ENCODE measurements at places on chromosomes 7 and 10.

- no peak for DNase-seq
Measured at GRCh38 chr10:11931038-11931437, 107.9 kb downstream of the PROSER2 start.

- DNase-seq = no peak
Measured at GRCh38 chr10:34231441-34232180, 583.5 kb downstream of the PARD3 start.

GRCh38 chr10:54057357-54057756, 743.7 kb downstream of the PCDH15 start:
- no peak for DNase-seq

- no peak for DNase-seq
Measured at GRCh38 chr7:131045526-131045925, 282.1 kb upstream of the MKLN1 start.

DNA sequence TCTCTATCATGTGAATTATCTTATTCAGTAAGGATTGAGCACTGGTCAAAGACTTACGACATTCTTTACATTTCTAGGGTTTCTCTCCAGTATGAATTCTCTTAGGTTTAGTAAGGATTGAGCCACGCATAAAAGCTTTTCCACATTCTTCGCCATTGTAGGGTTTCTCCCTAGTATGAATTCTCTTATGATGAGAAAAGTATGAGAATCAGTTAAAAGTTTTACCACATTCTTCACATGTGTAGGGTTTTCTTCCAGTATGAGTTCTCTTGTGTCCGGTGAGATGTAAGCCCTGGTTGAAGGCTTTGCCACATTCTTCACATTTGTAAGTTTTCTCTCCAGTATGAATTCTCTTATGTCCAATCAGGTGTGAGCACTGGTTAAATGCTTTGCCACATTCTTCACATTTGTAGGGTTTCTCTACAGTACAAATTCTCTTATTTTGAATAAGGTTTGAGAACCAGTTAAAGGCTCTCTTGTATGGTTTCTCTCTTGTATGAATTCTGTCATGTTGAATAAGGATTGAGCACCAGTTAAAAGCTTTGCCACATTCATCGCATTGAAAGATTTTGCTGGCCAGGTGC, 445.9 kb downstream of the ZNF479 start:
- DNase-seq = no peak

- no peak for DNase-seq
Measured at GRCh38 chr10:51694086-51694768, 5.2 kb downstream of the CSTF2T start.

GRCh38 chr7:133313575-133313974, 60.7 kb downstream of the EXOC4 start:
- no peak for DNase-seq

- DNase-seq = no peak
Measured at GRCh38 chr10:21720090-21720489, 186.1 kb downstream of the MLLT10 start.

DNA sequence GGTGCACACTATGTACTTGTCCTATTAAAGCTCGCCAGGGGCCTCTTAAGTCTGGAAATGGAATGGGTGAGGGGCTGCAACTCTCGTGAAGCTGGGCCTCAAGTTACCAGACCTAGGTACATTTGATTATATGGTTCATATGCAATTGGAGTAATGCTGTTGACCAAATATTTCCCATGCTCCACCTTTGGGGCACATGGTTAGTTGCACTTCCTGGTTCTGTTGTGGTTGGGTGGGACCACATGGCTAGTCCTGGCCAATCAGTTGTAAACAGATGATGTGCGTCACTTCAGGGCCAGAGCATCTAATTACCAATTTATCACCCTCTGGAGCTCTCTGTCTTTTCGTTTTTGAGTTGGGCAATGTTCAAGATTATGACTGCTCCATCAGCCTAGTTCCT, 39.5 kb upstream of the OPN4 start:
- no peak for DNase-seq

- DNase-seq = no peak
Measured at GRCh38 chr7:158125721-158126120, 461.9 kb downstream of the PTPRN2 start.

GRCh38 chr10:62805231-62806099, 945 bp downstream of the ADO start:
- no peak for DNase-seq

GRCh38 chr7:77657427-77658224, 38.6 kb upstream of the RSBN1L start:
- DNase-seq = no peak

DNA sequence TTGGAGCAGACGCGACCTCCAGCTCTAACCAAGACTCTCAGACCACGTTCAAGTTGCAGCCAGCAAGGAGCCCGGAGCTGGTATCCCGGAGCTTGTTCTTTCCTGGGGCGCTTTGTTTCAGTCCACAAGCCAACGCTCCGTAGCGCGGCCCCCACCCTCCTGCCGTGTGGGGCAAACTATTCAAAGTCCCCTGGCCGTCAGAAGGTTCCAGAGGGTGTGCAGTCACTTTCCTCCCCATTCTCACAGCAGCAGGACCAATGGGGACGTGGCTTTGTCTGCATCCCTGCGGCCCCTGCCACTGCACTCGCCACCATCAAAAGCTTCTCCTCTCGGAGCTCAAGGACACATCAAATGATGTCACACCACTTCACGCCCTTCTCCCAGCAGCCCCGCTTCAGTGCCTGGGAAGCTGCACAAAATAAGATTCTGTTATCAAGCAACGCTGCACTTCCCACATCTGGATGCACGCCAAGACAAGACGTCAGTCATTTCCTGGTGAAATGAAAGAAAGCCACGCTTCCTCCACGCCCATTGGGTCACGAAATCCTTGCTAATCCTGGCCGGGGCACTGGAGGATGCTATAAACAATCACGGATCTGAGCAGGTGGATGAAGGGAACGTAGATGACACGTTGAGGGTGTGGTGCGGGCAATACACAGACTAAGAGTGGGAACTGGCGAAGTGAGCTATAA, 348.2 kb downstream of the PTPRN2 start:
- DNase-seq = no peak

DNA sequence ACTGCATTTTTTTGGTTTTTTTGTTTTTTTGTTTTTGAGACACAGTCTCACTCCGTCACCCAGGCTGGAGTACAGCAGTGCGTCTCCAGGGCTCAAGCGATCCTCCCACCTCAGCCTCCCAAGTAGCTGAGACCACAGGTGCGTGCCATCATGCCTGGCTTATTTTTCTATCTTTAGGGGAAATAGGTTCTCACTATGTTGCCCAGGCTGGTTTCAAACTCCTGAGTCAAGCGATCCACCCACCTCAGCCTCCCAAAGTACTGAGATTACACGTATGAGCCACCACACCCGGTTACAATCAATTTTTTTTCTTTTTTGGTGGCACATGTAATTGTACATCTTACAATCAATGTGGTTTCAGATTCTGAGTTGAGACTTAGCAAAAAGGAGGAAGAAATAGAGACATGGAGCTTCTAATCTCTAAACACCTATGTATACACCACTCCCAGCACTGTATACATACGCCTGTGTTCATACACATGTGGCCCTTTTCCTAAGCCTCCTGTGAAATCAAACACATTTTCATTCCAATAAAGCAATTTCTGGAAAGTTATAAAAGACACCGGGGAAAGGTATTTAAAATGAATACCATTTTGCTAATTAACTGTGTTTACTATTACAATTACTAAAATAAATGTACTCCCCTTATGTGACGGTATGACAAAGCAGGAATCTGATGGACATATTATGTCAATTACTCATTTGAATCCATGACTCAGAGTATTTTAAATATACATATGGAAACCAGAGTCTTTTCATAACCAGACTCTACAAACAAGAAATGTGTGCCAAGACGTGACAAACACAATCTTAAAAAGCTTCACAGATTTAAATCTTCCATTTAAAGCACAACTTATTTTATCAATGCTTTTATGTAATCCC, 40.9 kb downstream of the SMURF1 start:
- DNase-seq = peak; percentile 40

DNA sequence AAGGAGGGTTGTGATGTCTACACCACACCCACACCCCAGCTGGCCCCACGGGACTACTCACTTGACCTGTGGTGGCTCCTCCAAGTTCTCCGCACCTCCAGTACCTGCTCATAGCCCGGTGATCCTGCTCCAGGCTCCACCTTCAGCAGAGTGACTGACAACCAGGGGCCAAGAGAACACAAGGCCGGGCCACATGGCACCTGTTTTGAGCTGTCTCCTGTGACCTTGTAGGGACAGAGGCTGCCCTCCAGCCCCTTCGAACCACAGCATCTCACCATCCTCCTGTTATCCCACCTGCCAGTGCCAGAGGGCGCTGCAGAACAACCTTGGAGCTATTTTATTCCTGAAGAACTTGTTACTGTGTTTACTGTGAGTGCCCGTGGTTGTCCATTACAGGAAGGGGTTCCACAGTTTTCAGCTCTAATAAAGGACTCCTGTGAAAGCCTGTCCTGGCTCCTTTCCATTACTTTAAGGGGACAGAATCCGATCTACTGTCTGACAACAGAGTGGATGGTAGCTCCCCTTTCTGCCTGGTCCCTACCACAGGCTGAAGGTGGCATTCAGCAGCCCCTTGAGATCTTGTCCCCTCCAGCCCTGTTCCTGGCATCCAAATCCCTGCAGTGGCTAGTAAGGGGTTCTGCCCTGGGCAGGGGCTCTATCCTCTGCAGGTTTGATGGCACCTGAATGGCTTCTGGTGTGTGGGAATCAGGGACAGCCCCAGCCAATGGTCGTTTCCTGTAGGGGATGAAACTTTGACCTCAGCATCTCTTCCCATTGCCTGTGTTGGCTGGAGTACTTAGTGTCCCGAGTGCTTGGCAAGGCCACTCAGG, 50.8 kb downstream of the C10orf120 start:
- peak; percentile 5 for DNase-seq

DNA sequence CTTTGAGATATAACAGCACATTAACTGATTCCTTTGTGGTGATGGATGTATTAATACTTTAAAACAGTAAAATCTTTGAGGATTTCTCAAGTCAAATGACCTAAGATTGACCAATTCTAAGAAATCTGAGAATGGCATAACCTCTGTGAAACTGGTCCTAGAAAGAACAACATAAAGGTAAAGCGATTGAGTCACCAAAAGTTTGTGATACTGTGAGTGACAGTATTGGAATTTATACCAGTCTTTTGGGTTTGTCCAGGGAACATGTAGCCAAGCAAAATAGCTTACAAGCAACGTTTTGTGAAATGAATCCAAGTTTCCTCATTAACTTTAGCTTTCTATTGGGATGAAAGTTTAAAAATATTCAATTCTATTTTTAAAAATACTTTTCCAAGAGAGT, 157.4 kb upstream of the TMEM196 start:
- DNase-seq = no peak

GRCh38 chr7:40903872-40904271, 769.1 kb downstream of the SUGCT start:
- DNase-seq = no peak

DNA sequence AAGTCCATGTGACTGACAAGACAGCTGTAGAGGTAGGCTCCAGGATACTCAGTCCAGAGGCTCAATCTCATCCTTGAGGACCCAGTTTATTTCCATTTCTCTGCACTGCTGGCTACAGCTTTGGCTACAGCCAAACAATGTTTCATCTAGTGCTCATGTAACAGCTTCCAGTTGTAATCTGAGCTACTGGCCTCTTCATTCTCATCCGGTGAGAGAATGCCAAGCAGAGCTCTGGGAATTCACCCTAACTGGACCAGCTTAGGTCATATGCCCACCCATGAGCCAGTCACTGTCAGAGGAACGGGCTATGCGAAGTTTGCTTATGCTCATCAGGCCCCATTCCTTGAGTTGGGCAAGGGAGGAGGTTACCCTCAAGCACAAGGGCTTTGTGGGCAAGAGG, 192.9 kb downstream of the EVX1 start:
- no peak for DNase-seq

DNA sequence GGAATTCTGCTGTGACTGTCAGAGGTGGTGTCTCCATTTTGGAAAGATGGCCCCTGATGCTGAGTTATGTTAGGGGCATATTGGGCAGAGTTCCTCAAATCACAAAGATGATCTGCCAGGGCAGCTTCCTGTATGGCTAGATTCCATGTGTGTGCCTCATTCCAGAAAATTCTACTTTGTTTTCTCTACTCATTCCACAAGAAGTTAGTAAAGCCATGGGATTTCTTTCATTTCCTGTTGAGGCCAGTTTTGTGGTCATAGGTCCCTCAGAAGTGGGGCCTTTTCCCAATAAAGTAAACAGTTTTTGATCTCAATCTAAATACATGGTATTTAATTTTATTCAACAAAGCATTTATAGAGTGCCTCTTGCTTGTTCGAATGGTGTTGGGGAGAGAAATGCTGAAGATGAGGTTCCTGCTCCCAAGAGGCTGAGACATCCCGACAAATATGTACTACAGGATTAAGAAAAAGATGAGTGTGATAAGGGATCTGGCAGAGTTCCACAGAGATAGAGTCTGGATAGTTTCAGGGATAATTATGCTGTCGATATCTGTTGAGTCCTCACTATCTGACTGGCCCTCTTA, 33.0 kb downstream of the MINDY4 start:
- no peak for DNase-seq
